ENCODE measurements at places on chromosomes 12 and 14.

DNA sequence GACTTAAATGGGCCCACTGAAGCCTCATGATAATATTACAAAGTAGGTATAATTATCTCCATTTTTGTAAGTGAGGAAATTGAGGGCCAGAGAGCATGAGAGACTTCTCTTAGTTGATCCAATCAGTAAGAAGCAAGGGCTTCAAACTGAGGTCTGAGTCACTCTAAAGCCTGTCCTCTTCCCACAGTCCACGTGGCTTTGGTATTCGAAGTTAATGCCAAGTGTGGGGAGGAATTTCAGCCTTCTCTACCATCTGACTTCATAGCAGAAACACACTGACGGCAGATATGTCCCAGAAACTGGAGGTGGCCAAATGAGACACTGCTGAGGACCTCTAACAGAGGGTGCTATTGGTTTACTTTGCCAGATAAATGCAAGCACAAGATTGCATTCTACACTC is 114.4 kb upstream of the OVCH1 start:
- DNase-seq = no peak

DNA sequence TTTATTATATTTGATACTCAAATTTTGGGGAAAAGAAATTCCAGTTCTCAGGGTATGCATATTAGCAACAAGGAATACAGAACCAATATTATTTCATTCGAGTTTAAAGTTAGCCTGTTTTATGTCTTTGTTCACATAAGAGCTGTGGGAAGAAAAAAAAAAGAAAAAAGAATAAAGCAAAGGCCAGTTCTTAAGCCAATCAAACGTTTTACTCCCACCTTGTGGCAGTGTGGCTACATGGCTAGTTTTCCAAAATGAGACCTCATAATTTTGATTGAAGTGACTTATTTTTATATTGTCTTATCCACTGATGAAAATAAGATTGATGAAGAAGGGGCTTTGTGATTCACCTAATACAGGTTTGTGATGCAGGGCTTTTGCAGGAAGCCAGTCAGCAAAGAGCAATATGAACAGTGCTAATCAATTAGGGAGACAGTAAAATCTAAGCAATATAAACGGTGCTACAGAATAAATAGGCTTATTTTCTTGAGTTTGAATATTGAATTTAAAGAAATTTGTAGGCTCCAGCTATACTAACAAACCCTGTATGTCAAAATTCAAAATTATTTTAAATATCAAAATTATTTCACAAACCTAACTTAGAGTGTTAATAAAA is 624.1 kb upstream of the FOXG1 start:
- DNase-seq = no peak

- no peak for DNase-seq
These were observed 47.7 kb upstream of the ATP2A2 start for GRCh38 chr12:110233212-110233903.

GRCh38 chr12:45789025-45789424 is 59.5 kb downstream of the ARID2 start:
- DNase-seq = no peak

GRCh38 chr14:105914738-105915385 is 388.5 kb downstream of the TMEM121 start:
- no peak for DNase-seq

DNA sequence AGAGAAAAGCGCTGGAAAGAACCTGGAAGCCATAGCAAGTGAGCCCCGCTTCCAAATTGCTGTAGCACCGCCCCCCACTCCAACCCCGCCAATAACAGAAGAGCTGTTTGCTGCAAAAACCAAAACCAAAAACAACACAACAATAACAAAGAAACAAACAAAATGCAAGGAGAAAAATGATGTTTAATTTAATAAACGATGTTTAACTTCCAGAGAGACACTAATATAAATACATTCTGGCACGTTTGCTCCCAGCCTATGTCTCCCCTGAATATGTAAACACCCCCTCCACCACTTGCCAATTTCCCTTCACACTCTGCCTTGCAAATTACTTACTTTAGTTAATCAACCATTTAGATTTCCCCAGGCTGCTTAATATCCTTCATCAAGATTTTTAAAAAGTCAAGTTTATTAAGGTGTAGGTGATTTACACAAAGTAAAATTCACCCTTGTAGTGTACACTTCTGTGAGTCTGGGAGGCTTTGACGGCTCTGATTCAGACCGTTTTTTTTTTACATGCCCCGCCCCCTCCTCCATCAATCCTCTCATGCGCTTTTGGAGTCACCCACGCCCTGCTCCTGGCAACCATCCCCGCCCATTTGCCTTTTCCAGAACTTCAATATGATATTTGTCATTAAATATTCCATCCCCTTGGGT is 482 bp upstream of the IFI27L2 start:
- no peak for DNase-seq

DNA sequence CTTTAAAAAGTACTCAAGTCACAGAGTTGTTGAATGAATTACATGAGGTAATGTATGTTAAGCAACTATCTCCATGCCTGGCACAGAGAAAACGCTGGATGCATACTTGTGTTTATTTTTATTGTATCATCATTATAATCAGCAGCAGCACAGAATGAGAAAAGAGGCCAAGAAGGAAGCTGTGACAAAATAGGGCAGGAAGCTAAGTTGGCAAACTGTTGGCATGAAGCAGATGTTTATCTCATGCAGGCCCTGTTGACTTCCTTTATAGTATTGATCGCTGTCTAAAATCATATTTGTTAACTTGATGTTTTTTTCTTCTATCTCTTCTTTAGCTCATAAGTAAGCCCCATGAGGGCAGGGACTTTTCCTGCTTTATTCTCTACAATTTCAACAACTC is 466.6 kb downstream of the TRHDE start:
- DNase-seq = no peak

DNA sequence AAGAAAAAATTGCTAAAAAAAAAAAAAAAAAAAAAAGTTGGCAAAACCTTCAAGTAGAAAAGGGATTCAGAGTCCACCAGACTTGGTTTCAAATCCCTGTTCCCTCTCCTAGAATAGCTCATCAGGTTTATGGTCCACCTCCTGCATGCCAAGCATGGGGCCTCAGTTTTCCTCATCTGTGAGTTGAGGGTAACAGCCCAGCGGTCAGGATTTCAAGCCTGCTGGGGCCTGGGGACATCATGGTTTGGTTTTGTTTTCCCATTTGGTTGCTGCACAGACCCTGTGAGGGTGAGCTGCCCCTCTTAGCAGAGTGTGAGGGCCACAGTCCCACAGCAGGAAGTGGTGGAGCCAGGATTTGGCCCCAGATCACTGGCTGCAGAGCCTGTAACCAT is 12.5 kb downstream of the FAM222A start:
- no peak for DNase-seq

DNA sequence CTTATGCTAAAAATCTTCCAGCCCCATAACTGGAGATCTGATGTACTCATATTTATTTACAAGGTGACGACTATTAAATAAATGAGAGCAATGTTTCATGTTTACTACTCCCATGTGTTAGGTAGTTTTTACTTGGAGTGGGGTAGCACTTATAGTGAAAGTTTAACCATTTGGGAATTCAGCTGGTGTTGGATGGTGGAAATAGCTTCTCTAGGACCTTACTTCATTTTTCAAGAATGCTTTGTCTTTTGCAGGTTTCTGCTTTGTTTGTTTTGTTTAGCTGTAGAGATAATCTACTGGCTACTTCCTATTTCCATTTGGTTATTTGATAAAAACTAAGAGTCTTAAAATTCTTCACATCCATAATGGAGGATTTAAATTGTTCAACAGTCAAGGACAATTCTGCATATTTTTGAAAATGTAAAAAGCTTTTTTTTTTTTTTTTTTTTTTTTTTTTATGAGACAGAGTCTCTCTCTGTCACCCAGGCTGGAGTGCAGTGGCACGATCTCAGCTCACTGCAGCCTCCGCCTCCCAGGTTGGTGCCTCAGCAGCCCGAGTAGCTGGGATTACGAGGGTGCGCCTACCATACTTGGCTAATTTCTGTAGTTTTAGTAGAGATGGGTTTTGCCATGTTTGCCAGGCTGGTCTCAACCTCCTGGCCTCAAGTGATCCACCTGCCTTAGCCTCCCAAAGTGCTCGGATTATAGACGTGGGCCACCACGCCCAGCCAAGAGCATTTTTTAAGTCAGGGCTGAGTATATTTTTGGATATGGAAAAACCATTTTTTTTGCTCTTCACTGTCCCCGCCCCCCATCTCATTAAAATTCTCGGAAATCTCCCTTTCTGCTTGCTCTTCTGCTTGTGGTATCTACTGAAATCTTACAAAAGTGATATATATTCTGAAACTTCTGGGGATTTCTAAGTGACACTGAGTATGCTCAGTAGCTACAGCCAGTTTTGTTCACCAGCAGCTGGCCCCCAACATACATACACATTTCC is 1.4 kb upstream of the ABCD2 start:
- no peak for DNase-seq

- no peak for DNase-seq
These were observed 144.0 kb downstream of the MYRFL start for GRCh38 chr12:69969011-69969410.

- no peak for DNase-seq
These were observed 129.3 kb upstream of the HIF1A start for GRCh38 chr14:61565836-61566536.

GRCh38 chr12:127083008-127083949 is 1183.7 kb upstream of the TMEM132C start:
- DNase-seq = peak; percentile 73

- no peak for DNase-seq
These were observed 9.4 kb upstream of the NOPCHAP1 start for GRCh38 chr12:104976703-104977102.

DNA sequence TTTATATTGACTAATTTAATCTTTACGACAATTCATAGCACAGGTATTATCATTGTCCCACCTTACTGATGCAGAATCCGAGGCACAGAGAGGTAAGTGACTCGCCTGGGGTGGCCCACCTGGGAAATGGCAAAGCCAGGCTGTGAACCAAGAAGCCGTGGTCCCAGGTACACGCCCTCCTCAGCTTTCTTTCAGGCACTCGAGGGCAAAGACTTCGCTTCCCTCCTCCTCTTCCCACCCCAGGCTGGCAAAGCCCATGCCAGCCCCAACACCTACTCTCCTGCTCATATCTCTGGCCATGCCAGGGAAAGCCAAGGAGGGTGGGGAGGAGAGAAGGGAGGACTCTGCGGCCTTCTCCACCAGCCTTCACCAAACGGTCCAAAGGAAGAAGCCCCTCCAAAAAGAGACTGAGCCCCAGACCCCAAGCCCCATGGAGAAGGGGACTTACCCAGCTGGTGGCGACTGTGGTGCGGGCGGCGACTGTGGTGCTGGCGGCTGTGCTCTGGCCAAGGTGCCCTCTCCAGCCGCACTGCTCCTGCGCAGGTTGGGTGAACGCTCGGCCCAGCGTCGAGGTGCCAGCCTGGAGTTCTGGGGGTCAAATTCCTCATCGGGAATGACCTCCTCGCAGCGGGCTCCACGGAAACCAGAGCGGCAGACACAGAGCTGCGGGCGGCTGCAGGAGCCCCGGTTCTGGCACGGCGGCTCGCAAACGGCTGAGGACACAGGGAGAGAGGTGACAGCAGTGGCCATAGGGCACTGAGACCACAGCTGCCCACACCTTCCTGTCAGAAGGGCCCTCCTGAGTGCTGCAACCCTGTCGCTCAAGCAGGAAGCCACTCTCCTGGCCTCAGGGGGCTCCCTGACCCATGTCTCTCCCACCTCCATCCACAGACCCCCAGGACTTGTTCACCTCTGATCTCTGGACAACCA is 26.4 kb downstream of the LTBP2 start:
- no peak for DNase-seq

GRCh38 chr14:65961004-65961403 is 525.2 kb upstream of the CCDC196 start:
- no peak for DNase-seq

GRCh38 chr12:19741132-19741489 is 301.8 kb downstream of the AEBP2 start:
- DNase-seq = no peak

- peak; percentile 44 for DNase-seq
These were observed 58.8 kb downstream of the PIK3C2G start for GRCh38 chr12:18320036-18320617.

- DNase-seq = no peak
These were observed 50.9 kb downstream of the TRAF3 start for GRCh38 chr14:102828151-102828550.

- DNase-seq = no peak
These were observed 187.9 kb upstream of the STXBP6 start for GRCh38 chr14:25237845-25238244.

- DNase-seq = no peak
These were observed 3.2 kb downstream of the NTN4 start for GRCh38 chr12:95787274-95787818.

- no peak for DNase-seq
These were observed 28.8 kb upstream of the SLC5A8 start for GRCh38 chr12:101238800-101239329.

- DNase-seq = no peak
These were observed 167.0 kb downstream of the PPM1H start for GRCh38 chr12:62767946-62768345.

DNA sequence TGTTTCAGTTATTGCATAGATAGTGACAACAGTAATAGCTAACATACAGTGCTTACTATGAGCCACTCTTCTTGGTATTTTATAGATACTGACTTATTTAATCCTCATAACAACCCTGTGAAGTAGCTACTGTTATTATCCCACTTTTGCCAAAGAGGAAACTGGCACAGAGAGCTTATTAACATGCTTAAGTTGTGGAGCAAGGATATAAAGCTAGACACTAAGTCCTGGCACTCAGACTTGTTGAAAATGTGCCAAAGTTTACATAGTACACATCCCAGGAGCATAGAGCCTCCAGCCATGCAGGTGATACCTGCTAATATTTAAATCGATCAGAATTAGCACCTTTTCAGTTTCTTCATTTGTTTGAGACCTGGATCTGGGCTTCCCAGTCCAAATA is 41.8 kb downstream of the VEZT start:
- no peak for DNase-seq

DNA sequence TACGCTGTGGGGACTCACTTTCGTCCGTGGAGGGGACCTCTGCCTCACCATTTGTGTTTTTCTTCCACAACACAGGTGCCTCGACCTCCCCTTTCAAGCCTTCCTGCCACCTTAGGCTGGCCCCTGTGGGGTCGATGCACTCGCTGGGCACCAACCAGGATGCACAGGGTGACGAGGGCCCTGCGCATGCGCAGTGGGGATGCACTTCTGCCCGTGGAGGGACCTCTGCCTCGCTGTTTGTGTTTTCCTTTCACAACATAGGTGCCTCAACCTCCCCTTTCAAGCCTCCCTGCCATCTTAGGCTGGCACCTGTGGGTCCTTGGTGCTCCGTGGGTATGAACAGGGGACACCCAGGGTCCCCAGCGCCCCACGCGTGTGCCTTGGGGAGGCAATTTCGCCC is 356.8 kb downstream of the ALG10 start:
- DNase-seq = no peak

GRCh38 chr14:57866199-57866705 is 360 bp upstream of the SLC35F4 start:
- DNase-seq = no peak

- DNase-seq = no peak
These were observed 380.6 kb downstream of the CCDC91 start for GRCh38 chr12:28570811-28571210.

- DNase-seq = no peak
These were observed 103.2 kb upstream of the EIF5 start for GRCh38 chr14:103230658-103231334.

All from kidney epithelial cell (primary cell).